SW480 (cell line): ENCODE measurements at places on chromosomes 6 and 20.

GRCh38 chr6:121603486-121603885, 168.0 kb downstream of the GJA1 start:
- DNase-seq = no peak

DNA sequence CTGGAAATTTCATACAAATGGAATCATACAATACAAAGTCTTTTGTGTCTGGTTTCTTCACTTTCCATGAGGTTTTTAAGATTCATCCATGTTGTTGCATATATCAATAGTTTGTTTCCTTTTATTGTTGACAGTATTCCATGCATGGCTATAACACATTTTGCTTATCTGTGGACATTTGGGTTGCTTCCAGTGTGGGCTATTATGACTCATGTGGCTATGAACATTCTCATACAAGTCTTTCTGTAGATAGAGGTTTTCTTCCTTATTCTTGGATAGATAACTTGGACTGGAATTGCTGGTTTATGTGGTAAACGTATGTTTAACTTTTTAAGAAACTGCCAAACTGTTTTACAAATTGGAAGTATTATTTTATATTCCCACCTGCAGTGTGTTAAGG, 30.0 kb upstream of the KIF6 start:
- no peak for DNase-seq

DNA sequence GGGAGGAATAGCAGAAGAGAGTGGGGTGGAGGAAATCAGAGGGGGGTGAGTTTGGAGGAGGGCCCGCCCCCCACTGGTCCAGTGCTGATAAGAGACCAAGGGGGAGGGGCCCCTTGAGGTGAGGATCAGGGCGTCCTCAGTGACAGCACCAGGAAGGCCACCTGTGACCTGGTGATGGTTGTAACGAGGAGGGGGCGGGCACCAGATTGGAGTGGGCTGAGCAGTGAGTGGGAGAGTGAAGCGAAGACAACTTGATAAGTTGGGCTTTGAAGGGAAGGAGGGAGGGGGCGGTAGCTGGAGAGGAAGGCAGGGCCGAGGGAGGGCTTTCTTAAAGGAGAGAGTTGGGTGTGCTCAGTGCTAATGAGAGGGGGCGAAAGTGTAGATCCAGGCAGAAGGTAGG, 30.7 kb downstream of the CDH22 start:
- DNase-seq = no peak

GRCh38 chr6:31861919-31862343, 690 bp downstream of the NEU1 start:
- no peak for DNase-seq

- DNase-seq = no peak
Observed at GRCh38 chr6:112038268-112038667, 15.6 kb upstream of the CCN6 start.

GRCh38 chr20:54093423-54094267, 23.3 kb upstream of the BCAS1 start:
- DNase-seq = no peak

GRCh38 chr6:104431096-104431495, 428.6 kb downstream of the HACE1 start:
- no peak for DNase-seq

GRCh38 chr6:74654296-74654695, 551.6 kb downstream of the COL12A1 start:
- DNase-seq = no peak

DNA sequence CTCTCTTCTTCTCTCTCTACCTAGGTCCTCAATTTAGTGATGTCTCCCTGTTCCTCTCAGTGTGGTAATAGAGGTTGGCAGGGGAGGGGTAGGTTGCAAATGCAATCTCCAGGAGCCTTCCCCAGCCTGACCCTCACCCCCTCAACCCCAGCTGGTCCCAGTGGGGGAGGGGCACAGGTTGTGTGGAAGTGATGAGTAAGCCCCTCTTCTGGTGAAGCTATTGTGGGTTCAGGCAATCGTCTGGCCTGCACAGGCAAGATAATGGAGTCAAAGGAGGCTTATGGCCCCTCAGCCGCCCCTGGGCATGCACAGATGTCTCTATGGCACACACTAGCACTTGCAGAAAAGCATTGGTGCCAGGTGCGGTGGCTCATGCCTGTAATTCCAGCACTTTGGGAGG, 10.8 kb upstream of the ADA start:
- no peak for DNase-seq

DNA sequence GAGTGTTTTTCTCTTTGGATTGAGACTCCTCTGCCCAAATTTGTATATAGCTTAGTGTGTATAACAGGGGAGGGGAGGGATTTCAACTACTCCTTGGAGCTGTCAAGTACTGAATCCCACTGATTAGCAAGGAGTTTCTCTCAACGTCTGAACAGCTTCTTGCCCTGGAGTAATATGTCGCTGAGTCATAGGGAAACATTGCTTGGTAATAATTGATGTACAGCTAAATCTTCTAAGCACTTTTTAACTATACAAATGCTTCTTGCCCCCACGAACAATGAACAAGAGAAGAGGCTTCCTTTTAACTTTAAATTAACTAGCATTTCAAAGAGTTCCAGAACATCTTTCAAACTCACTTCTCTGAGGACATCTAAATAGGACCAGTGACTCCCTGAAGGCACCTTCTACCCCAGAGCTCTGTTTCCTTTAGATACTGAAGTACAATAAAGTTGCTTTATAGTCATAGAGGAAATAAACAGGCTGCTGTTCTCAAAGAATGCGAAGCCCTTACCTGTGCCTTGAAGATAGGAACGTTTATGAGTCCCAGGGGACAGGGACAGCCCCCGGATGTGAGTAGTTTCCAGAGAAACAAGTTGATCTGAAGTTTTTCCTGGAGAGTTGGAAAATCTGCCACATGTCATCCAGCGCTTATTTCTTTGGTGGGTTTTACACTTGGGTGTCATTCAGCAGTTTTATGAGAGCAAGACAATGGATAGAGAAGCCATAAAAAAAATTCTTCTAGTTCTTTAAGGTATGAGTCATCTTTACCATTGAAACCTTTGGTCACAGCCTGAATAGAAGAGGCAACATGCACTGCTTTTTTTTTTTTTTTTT, 462.5 kb upstream of the BTBD3 start:
- peak; percentile 99 for DNase-seq

DNA sequence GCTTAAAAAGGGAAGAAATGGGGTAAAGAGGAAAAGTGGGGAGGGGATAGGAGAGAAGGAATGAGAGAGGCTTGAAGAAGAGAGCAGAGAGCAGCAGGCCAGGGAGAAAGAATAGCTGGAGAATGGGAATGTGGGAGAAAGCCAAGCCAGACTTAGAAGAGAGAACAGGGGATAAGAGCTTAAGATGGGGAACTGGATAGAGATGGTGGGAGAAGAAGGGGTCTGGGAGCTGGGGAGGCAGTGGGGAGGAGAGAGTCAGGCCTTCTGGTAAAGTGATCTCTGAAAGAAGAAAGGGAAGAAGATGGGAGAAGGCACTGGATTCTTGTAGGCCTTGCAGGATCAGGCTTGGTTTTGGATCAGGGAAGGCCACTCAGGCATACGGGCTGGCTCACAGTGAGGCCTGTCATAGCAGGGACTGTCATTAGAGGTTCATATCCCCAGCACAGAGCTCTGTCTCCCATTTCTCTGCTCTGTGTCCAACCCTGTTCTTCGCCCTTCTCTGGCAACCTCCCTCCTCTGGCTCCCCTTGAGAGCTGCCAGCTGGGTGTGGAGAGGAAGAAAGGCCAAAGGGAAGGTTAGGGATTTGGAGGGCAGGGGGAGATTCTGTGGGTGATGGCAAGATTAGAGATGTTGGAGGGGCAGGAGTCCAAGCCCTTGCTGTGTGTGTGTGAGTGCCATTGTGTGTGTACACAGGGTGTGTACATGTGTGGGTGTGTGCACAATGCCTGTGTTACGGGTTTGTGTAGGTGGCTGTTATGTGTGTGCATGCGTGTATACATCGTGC, 9.3 kb downstream of the SYNGAP1 start:
- DNase-seq = no peak

DNA sequence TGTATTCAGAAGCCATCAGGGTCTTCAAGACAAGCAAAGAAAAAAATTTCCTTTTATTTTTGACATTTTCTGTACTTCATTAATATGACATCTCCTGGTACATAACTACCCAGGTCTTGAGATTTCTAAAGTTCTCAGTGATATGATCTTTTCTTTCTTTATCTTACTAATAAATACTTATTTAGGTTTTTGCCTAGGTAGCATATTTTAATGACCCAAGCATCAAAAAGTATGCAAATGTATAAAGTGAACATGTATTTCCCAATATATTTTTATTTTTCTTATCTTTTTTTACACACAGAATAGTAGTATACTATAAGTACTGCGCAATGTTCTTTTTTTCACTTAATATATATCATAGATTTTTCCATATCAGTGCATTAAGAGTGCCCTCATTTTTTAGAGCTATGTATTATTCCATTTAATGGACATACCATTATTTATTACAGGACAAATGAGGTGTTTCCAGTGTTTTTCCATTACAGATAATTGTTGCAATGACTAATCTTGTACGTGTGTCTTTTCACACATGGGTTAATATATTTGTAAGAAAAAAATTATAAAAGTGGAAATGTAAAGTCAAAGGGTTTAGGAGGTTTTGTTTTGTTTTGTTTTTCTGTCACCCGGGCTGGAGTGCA, 107.0 kb downstream of the KCNQ5 start:
- no peak for DNase-seq

DNA sequence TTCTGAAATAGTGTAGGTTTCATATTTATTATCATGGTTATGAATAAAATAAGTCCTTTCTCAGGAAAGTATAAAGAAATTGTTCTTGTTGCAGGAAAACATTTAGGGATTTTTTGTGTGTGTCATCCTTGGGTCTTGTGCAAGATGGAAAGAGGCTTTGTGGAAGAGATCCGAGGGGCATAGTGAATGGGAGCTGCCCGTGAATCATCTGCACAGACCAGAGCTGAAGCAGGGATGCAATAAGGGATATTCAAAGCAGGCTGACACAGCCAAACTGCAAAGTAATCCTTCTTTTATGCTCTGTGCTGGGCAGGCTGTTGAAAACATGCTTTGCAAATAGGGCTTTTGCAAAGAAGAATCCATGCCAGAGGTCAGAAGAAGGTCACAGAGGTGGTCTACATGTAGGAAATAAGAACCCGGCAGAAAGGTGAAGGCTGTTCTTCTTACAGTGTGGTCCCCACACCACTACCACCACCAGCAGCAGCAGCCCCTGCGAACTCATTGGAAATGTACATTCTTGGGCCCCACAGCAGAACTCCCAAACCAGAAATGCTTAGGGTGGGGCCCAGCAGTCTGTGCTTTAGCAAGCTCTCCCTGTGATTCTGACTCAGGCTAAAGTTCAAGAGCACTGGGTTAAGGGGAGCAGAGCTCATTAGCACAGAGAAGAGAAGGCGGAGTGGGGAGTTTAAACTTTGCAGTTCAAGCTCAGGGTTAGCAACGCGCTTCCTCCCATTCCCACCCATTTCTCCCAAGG, 237.6 kb downstream of the QKI start:
- no peak for DNase-seq

- DNase-seq = no peak
Observed at GRCh38 chr20:25059866-25060465, 2.0 kb upstream of the ACSS1 start.

- no peak for DNase-seq
Observed at GRCh38 chr6:134437376-134437775, 119.5 kb upstream of the SGK1 start.

DNA sequence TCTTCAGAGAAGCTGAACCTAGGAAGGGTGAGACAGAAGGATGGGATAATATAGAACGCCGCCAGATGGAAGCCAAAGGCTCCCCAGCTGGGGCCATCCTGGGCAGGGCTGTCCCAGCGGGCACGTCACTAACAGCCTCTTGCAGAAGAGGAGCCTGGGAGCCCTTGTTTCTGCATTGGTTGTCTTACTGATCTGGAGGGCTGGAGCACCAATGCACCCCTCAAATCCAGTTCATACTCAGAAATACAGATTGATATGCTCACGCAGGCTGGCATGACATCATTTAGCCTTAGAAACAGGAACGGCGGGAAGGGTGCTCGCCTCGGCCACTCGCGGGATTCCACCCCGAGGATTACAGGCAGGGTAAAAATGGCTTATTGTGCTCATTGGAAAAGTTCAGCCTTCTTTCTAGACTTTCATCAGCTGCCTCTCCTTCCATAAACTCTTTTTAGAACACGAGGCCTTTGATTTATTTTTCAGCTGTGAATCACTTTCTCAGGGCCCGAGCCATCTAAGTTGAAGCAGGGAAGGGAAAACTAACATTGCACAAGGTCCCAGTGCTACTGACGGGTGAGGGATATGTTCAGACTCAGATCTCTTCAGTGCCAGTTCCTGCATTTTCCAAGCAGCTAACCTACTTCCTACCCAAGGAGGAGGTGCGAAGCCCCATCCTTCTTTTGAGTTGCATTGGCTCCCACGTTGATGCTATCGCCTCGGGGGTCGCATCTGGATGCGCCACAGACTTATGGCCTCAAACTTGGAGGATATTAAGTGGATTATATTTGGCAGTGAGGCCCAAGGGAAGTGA, 82.3 kb downstream of the GMPR start:
- DNase-seq = no peak

- no peak for DNase-seq
Observed at GRCh38 chr20:33339515-33340058, 56.6 kb downstream of the BPIFB1 start.

DNA sequence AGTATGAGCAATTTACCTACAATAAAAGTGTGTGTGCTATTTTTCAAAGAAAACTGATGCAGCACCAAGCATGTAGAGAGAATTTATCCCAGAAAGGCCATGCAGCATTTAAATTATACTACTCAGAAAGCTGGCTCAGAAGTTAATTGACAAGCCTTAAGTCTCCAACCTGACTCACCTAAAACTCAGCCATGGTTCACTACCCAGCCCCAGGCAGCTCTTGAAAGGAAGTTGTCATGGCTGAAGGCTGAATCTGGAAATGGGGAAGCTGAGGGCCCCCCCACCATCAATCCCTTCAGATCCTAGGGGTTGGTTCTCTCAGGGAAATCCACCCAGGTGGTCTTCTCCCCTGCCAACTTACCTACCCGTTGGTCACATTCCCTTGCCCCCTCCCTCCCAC, 19.7 kb downstream of the PPIL6 start:
- no peak for DNase-seq

DNA sequence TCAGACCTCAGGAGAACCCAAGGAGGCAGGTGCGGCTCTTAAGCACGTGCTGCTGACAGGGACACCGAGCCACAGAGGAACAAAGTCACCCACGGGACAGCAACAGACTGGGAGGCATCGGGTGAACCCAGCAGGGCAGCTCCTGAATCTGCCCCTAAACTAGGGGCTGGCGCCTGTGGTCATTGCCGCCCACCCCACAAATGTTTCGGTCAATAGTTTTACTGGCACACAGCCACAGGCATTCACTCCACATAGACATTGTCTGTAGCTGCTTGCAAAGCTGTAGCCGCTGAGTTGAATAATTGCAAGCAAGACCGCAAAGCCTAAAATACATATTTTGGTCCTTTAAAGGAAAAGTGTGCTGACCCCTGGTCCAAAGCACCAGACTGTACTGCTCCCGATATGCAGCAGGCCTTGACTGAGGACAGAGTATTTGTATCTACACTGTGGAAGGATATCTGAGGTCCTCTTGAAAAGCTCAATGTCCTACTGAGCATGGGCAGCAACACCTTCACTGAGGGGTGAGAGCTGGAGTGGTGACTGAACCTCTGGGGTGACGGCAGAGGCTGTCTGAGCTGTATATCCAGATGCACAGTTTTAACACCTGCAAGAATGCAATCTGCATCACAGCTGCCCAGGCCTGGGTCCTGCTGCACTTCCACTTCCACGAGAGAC, 310.3 kb downstream of the THBS2 start:
- no peak for DNase-seq

- DNase-seq = no peak
Observed at GRCh38 chr6:72972579-72972978, 252.7 kb downstream of the KHDC1L start.

- DNase-seq = peak; percentile 39
Observed at GRCh38 chr20:39268981-39269461, 306.9 kb downstream of the DHX35 start.
